ENCODE measurements at places on chromosomes 4 and X. TPM values are rescaled to one million over a fixed set of nuclear protein-coding genes. Genes with fewer than 3 reads are reported as not detected.

The NLGN3 gene
- 2.5 TPM for polyA plus RNA-seq

The CHIC1 gene
- 8.3 TPM for polyA plus RNA-seq

The SMIM10L2A gene
- polyA plus RNA-seq: 6.3 TPM

The USP17L26 gene
- not detected for polyA plus RNA-seq

The PGAM4 gene
- not detected for polyA plus RNA-seq

The C1QTNF7 gene
- 8.6 TPM for polyA plus RNA-seq

The DIPK2B gene
- 34.1 TPM for polyA plus RNA-seq

The ANXA3 gene
- polyA plus RNA-seq: 10.2 TPM

The RNF150 gene
- polyA plus RNA-seq: 20.7 TPM

The RENBP gene
- polyA plus RNA-seq: 2.8 TPM

The NHS gene
- 2.3 TPM for polyA plus RNA-seq

The AMER1 gene
- polyA plus RNA-seq: 8.2 TPM

The SPRY1 gene
- 45.8 TPM for polyA plus RNA-seq

The SGCB gene
- polyA plus RNA-seq: 22.4 TPM

The HUWE1 gene
- 189 TPM for polyA plus RNA-seq

The AKAP14 gene
- polyA plus RNA-seq: 0.47 TPM
